Central memory CD4-positive, alpha-beta T cell (primary cell): ENCODE measurements at places on chromosomes 16 and 17.

DNA sequence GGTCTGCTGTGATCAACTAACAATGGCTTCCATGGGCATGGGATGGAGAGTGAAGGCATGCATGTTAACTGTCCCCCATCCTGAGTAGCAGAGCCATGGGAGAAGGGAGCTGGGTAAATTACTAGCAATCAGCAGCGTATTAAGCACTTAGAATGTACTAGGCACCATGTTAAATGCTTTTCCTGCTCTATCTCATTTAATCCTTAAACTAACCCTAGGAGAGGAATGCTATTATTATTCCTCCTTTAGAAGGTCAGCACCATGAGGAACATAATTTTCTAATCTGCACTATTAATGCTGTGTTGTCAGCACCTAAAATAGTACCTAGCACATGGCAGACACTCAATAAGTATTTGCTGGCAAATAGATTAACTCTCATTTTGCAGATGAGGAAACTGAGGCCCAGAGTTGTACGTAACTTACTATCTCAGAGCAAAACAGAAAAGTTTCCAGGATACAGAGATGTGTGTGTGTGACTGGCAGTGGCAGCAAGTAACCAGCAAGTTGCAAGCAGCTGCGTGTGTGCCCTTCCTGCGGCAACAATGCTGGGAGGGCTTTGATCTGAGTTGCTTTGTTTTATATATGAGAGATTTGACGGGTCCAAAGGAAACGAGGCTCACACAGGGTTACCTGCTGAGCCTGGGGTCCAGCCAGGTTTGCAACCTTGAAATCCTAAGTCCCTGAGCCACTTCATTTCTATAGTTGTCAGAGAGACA, 6.5 kb upstream of the KLHL36 start:
- DNase-seq: no peak

DNA sequence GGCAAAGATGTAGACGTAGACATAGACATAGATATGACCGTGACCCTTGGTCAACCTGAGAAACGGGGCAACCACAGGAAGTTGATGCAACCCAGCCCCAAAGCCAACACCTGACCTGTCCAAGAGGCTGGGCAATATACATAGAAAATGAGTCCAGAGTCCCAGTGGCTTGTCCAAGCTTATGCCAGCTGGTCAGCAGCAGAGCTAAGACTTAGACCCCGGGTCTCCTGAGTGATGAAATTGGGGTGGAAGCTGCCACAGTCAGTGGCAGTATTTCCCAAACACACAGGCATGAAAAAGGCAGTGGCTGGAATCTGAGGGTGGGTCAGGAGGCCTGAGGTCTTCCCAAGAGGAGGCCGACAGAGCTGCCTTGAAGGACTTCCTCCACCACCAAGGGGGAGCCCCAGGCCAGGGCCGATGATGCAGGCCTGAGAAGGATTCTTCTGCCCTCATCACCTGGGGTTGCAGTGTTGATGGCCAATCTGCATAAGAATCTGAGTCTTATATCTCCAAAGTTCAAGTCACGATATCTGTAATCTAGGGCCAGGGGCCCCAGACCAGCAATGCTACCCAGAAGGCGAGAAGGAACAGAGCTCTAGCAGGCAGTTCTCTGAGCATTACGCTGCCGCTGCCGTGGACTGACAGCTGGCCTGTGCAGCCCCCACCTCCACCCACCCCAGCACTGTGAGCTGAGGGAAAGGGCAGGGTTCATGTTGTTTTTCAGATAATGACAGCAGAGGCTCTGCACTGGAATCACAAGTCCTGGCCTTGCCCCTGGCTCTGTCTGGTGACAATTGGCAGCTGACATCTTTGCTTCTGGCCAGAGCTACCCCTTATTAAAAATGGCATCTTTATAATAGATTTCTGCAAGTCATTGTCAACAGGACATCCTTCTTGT, 72.7 kb downstream of the GNAO1 start:
- no peak for DNase-seq

GRCh38 chr17:77359236-77359635, 218.5 kb downstream of the SEC14L1 start:
- DNase-seq: no peak

- no peak for DNase-seq
Observed at GRCh38 chr17:79026376-79027273, 2.7 kb downstream of the C1QTNF1 start.

- DNase-seq: peak; percentile 30
Observed at GRCh38 chr17:76585649-76586593, at the start of gene ST6GALNAC2. Gene ST6GALNAC2 (minus strand): TSS chr17:76585860. CDS start chr17:76585808, 52 bp downstream.

GRCh38 chr17:27532269-27533263, 76.3 kb downstream of the KSR1 start:
- no peak for DNase-seq

DNA sequence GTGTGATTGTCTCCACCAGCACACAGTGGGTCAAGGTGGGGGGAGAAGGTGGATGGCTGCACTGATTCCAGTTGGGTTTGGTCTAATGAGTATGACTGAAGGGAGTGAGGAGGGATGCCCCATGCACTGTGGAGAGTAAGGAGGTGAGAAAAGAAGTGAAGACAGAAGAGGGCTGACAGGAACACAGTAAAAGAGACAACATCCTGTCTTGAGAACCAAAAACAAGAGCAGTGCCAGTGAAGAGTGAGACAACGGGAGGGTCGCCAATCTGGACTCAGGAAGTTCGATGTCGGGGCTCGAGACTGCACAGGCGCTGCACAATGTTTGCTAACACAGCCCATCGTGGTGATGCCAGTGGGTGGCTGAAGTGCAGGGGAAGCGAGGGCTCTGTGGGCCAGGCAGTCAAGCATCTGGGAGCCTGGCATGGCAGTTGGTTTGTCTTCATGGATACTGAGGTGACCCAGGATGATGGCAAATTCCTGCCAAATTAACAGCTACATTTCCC, 34.1 kb downstream of the DUSP14 start:
- DNase-seq: no peak

GRCh38 chr16:86089334-86089900, 190.5 kb downstream of the IRF8 start:
- no peak for DNase-seq

DNA sequence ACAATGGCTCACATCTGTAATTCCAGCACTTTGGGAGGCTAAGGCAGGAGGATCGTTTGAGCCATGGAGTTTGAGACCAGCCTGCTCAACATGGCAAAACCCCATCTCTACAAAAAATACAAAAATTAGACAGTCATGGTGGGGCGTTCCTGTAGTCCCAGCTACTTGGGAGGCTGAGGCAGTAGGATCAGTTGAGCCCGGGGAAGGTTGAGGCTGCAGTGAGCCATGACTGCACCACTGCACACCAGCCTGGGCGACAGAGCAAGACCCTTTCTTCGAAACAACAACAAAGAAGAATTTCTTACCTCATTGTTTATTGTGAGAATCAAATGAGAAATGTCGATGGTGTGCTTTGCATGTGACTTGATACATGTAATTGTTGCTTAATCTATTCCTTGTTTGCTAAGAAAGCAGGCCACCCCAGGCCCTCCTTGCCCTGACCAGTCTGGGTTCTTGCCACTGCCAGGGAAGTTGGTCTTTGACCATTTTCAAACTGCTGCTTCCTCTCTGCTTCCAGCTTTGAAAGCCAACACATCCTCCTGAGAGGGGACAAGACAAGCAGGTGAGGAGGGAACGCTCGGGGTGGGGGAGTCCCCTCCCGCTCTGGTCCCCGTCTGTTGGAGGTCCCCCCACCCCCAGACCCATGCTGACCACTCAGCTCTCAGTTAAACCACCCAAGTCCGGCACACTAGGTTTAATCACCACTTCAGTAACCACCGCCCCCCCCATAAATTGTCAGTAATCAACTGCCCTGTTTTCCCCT, 47.3 kb upstream of the CPNE2 start:
- no peak for DNase-seq

- DNase-seq: peak; percentile 76
Observed at GRCh38 chr16:89256651-89257254, 39.2 kb downstream of the ZNF778 start.

GRCh38 chr17:21214015-21214776, at the start of gene TMEM11:
Gene TMEM11 (minus strand): TSS chr17:21214161. CDS start chr17:21214152, 9 bp downstream.
- DNase-seq: peak; percentile 94

GRCh38 chr16:4391631-4392381, 20.2 kb downstream of the VASN start:
- DNase-seq: no peak

DNA sequence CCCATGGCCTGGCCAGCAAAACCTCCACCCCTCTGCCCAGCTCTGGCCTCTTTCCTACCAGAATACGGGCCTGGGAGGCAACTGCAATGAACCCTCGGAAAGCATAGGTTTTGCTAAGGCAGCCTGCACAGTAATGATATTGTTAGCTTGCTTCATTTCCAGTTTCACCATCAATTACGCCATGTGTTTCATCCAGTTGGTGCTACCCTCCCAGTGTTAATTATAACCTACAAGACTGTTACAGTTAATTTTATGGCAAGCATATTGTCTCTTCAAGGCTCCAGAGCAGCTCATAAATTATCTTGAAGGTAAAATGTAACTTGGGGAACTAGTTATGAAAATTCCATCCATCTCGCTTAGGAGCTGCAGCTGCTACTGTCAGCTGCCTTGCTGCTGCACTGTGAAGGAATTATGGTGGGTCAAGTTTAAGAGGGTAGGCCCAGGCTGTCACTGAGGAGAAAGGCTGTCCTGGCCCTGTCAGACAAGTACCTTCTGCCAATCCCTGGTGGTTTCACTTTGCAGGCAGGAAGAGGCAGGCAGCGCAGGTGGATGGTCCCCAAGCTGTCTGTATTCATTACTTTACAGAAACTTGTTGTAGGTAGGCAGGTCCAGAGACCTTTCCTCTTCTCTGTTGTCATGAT, 242.9 kb downstream of the FTO start:
- DNase-seq: no peak

GRCh38 chr17:28001149-28001548, 41.3 kb upstream of the NLK start:
- DNase-seq: no peak

- DNase-seq: no peak
Observed at GRCh38 chr16:22270525-22270924, 26.7 kb upstream of the POLR3E start.

GRCh38 chr16:86806838-86807351, 228.5 kb downstream of the FOXL1 start:
- no peak for DNase-seq

- no peak for DNase-seq
Observed at GRCh38 chr17:72952220-72952619, 140.3 kb downstream of the SLC39A11 start.

GRCh38 chr17:81064678-81065475, 29.9 kb downstream of the BAIAP2 start:
- no peak for DNase-seq

- no peak for DNase-seq
Observed at GRCh38 chr16:56505181-56505580, 14.6 kb downstream of the BBS2 start.

DNA sequence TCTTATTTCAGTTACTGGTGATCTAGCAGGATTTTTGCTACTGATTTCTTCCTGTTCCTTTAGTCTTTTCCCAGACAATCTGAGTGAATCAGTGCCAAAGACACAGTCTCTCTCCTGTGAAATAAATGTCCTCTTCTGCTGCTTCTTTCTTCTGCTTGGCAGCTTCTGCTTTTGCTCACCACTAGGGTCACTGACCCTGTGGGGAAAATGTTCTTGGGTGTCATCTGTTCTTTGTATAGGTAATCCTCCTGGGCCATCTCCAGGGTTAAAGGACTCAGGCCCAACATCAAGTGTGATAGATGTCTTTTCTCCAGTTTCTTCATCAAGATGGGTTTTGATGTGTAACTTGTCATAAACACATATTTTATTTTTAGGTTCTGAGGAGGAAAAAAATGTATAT, 5.2 kb downstream of the PALB2 start:
- DNase-seq: no peak

- DNase-seq: no peak
Observed at GRCh38 chr17:18326039-18326438, 10.9 kb downstream of the SMCR8 start.

DNA sequence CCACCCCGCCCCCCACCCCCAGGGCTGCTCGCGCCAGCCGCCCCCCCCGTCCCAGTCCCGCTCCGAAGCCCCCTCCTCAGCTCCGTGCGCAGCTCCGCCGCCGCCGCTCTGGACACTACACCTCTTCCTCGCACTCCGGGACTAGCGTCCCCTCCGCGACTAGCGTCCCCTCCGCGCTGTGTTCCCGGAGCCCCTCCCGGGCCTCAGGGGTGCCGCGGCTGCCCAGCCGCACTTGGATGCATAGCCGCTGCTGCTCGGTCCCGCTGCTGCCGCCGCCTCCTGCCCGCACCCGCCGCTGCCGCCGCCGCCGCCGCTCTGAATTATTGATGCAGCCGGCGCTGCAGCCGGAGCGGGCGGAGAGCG, at the start of gene CBLN1:
Gene CBLN1, minus strand, starts transcription at position 359 of the 363 bp plus-strand sequence. CDS start 373 bp downstream, outside the sequence.
- no peak for DNase-seq

GRCh38 chr17:44767493-44767892, 8.7 kb downstream of the ADAM11 start:
- no peak for DNase-seq

DNA sequence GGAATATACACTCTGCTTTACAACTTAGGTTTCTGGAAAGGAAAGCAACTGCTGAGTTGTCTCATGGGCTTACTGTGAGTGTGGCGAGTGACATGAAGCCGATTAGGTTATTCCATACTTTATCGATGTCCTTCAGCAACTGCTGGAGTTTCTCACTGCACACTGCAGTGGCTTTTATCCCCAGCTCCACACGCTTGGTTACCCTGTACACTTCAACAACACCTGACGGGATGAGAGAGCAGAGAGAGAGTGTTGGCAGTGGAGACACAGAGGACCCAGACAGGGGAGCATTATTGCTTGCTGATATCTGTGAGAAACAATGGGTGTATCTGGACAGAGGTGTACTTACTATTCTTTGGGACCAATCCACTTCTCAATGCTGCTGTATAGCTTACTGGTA, 46.2 kb downstream of the DUSP14 start:
- no peak for DNase-seq

GRCh38 chr17:80223142-80223815, 3.1 kb downstream of the SLC26A11 start:
- DNase-seq: no peak

DNA sequence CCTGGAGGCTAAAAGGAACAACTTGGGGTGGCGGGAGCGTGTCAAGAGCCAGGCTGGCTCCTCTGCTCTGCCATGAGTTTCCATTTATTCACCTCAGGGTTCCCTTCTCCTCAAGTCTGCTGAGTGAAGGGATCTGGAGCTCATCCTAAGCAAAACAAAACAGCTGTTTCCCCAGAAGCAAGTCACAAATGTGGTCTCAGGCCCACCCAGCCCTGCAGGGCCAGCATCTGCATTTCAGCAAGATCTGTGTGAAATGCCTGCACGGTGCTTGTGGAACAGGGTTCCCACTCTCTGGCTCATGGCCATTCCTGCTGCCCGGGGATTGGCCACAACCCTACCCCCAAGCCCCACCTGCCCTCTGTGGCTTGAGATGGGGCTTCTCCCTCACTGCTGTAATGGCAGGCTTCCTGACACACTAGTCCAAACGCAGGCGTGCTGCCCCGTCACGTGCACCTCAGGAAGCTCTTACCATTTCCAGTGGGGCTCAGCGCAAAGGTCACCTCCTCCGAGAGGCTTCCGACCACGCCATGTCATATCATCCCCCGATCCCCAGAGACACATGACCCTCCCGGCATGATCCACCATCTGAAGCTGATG, 2.3 kb downstream of the SLC38A8 start:
- DNase-seq: no peak

- peak; percentile 60 for DNase-seq
Observed at GRCh38 chr16:81745704-81746558, 33.2 kb upstream of the PLCG2 start.
